Hematopoietic multipotent progenitor cell treated with erythropoietin and hydrocortisone succinate and interleukin-3 and kit ligand, for 4 days (in vitro differentiated cells): ENCODE measurements at places on chromosomes 2 and 18.
A peak's percentile ranks its signal among the peaks of the same experiment; 100 is the strongest.

DNA sequence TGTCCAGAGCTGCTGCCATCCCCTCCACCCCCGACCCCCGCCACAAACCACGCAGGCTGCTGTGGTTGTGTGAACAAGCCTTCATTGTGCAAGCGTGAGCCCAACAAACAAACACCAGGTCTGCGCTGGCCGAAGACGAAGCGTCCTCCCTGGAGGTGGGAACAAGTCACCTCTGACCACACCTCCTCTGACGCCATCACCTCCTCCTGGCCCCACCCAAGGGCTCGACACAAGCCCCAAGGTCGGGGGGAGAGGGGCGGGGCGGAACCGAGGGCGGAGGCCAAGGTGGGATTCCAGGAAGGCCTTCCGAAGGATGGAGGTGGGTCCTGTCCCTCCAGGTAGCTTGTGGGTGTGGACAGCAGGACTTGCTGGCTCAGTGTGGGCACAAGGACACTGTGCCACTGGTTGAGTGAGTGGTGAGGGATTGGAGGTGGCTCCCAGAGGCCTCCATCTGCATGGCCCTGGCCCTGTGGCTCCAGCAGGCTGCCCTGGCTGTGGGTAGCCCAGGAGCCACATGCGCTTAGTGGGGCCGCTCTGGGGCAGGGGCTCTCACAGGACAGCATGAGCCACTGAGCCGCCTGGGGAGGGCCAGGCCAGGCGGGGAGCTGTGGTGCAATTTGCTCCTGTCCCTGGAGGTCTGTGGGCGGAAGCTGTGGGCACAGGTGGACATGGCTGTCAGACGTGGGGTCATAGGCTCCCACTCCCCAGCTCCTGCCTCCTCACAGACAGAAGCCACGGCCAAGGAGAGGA lies 7.4 kb upstream of the GPR17 start:
- DNase-seq: peak; percentile 27

DNA sequence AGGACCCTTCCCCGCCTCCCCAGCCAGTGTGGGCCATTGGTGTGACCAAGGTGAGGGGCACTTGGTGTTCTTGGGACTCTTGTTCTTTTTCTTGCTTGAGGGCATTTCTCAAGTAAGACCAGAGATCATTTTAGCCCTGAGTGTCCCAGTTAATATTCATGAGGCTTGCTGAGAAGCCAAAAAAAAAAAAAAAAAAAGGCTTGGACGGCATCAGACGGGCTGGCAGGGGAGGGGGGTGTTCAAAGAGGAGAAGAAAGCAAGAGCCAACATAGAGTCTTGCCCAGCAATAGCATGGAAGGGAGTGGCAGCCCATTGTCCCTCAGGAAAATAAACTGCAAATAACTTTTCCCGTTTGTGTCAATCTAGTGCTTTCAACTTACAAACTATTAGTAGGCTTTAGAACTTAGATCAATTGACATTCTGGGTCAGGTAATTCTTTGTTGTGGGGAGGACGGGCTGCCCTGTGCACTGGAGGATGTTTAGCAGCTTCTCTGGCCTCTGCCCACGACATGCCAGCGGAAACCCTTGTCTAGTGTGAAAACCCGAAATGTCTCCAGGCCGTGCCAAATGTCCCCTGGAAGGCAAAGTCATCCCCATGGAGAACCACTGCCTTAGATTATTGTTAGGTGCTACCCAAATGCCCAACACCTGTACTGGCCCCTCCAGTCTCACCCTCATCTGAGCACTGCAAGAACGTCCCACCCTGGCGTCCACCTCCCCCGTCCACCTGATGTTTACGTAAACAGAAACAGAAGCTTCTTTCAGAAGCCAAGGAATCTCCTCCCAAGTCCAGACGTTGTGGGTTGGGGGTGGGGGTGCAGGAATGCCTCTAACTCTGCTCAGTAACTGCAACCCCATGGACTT lies 163.4 kb downstream of the BCL2 start:
- no peak for DNase-seq

- peak; percentile 21 for DNase-seq
These were observed 120.9 kb downstream of the DHRS9 start for GRCh38 chr2:169190197-169190775.

DNA sequence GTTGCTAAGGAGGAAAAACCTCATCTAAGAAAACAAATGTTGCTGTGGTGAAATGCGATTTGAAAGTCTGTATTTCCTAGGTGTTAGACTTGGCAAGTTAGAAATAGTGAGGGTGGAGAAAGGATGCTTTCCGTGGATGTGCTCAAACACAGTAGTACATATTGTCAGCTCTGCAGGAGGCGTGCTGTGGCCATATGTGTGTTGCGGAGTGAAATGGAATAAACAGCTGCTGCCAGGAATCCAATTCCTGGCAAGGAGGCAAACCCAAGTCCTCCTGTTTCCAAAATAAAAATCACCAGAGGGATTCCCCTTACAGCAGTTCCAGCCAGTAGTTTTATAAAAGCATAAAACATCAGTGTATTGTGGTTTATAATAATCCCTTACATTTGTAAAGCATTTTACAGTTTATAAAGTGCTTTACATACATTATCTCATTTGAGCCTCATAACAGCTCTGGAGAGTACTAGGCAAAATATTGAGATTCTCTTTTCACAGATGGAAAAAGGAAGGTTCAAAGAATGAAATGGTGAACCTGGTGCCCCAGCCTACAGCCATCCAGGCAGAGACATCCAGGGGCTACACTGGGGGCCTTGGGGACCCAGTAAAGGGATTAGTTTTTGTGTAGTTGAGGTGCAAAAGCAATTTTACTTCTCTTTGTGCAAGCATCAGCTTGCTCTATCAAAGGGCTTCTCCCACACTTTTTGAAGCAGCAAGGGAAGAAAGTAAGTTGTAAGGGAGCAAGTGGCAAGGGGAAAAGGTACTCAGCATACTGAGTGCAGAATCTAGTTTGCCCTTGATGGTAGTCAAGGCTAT lies 206.0 kb downstream of the AGPS start:
- no peak for DNase-seq

DNA sequence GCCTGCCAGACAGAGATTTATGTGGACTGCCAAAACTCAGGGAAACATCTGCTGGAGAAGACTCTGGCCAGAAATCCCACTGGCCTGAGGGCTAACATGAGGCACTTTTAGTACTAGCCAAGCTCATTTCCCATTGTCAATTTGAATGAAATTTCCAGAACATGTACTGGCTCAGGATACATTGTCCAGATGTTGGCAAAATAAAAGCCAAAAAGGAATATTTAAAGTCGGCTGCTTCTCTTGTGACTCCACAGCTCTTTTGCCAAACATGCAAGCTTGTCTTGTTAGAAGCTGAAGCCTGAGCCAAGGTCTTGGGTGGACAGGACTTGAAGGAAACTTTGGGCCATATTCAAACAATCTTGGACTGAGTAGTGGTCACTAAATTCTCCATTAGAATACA lies 215.5 kb downstream of the NCKAP5 start:
- no peak for DNase-seq

- DNase-seq: peak; percentile 5
These were observed 10.9 kb downstream of the POLI start for GRCh38 chr18:54280220-54280569.

GRCh38 chr2:96438589-96438988 lies 66.6 kb downstream of the NEURL3 start:
- no peak for DNase-seq

DNA sequence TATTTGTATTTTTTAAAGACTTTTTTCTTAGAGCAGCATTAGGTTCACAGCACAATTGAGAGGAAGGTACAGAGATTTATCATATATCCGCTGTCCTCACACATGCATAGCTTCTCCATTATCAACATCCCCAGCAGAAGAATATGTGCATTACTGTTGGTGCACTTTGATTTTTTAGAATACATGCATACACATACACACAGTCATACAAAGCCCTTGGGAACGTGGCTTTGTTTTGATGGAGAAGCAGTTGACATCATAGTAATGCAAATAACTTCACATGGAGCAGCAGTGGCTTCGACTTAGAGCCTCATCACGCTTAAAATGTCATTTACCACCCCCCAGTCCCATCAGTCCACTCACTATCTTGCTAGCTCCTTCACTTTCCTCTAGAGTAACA lies 26.5 kb downstream of the CYP26B1 start:
- DNase-seq: no peak

- DNase-seq: no peak
These were observed 377.4 kb downstream of the TGIF1 start for GRCh38 chr18:3827236-3827845.

GRCh38 chr2:29532436-29532835 lies 388.9 kb downstream of the ALK start:
- no peak for DNase-seq

- peak; percentile 6 for DNase-seq
These were observed 431.5 kb downstream of the DCDC2C start for GRCh38 chr2:4134551-4135550.

DNA sequence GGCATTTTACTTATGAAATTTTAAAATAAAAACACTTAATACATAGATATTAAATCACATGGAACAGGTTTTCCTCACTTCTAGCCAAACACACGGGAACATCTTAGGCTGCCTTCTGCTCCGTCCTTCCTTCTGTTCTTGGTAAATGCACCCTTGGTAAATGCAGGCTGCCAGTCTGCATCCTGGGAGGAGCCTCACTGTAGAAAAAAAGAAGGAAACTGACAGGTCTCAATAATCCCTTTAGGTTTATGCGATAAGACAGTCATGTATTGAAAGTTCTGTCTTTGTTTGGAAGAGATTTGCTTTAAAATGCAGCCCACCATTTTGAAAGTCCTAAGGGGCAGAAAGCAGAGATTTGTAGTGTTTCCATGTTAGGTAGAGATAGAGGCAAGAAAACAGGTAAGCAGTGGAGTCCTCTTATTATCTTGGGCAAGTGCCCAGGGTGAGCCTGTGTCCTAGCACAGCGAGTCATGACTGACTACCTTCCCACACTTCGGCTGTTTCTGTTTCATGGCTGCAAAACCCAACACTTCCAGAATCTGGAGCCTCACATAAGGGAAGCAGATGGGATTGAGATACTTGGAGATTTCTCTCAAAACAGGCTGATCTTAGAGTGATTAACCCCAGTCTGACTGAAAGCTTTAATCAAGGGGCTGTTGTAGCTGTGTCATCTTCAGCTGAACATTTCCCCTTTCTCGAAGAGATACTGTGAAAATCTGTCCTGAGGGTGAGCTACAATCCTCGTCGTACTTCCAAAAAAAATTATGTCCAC lies 131.4 kb upstream of the MAP3K20 start:
- DNase-seq: no peak

DNA sequence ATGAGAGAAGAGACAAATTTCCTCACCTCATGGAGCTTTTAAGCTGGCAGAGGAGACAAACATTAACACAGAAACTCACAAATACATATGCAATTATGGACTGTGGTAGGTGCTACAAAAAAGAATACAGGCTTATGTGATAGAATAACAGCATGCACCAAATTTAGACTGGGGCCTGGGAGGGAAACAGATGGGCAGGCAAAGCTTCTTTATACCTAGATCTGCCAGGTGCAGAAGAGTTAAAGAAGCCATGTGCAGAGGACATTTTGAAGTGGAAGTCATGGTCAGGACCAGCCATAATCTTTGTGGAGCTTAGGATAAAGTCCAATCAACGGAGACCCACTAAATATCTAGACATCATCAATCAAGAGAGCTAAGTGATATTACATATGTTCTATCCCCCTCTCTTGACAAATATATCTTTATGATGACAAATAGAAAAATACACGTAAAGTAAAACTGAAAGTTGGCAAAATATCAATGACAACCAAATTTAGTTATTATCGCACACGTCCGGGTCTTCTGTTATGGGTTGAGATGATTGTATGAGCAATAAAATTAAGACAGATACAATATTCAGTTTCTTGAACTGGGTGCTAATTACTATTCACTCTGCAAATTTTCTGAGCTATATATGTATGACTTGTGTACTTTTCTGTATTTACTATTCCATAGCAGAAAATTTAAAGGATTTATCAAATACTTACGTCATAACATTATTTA lies 44.1 kb downstream of the CD28 start:
- DNase-seq: no peak

GRCh38 chr2:72115110-72116080 lies 32.3 kb downstream of the CYP26B1 start:
- DNase-seq: no peak

- DNase-seq: no peak
These were observed 1390.4 kb downstream of the SUCLG1 start for GRCh38 chr2:83068714-83069113.

- DNase-seq: no peak
These were observed 20.2 kb upstream of the COL5A2 start for GRCh38 chr2:189199797-189200196.

DNA sequence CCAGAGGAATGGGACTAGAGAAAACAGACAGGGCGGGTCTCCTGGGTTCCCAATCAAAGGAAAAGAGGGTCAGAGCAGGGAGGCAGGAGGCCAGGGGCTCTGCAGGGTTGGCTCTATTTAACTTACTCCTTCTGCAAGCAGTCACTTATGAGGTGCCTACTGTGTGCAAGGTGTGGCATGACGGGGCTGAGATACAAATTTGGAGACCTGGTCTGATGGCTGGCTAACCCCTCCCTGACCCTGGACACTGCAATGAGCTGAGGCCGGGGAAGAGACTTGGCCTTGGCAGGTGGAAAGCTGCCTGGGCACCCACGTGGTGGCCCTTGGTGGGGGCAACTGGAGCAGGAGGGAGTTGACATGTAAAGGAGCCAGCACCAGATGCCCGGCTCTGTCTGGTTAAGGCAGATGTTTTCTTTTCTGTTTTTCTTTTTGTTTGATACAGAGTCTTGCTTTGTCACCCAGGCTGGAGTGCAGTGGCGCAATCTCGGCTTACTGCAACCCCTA lies 148.5 kb upstream of the GATA6 start:
- no peak for DNase-seq

- no peak for DNase-seq
These were observed 206.5 kb downstream of the CPS1 start for GRCh38 chr2:210762604-210763588.

- DNase-seq: no peak
These were observed 4.0 kb downstream of the NEU4 start for GRCh38 chr2:241812730-241813643.

GRCh38 chr18:5543036-5543680 lies 639 bp downstream of the EPB41L3 start:
- peak; percentile 15 for DNase-seq

DNA sequence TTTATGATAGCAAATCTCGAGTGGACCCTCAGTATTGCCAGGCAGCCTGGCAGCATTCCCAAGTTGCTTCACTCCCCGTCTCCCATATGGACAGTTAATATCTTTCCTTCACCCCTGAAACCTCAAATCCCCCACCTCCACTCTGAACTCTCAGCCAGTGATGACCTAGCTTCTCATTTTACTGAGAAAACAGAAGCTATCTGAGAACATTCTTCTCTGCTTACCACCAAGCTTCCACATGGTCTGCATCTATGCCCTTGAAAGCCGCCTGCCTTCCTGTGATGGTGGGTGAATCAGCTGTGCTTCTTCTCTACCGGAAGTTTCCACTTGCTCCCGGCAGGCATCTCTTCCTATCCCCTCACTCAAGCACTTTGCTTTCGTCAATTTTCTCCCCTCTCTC lies 529.2 kb downstream of the EPHA4 start:
- DNase-seq: no peak

DNA sequence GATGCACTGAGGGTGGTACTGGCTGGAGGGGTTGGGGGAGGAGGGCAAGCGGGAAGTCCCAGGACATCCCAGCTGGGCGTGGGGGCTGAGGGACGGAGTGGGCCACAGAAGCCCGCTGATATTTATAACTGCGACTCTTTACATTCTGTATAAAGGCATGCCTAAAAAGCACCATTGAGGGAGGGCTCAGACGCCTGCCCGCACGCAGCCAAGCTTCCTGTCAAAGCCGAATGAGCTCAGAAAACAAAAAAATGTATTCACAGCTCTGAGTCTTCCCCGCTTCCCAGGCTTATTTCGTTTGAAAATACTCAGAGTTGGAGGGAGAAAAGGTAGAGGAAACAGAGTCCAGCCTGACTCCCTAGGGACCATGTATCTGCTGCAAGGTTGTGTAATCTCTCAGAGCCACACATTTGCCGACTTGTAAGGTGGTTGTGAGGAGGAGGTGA lies 170.1 kb upstream of the HAAO start:
- peak; percentile 72 for DNase-seq
